Activated CD4-positive, alpha-beta T cell treated with anti-CD3 and anti-CD28 coated beads, Interleukin-2, amount 10 ng/mL, durations not matched to agents 24 days and 14 days (primary cell): ENCODE measurements at places on chromosomes 16 and 17.

- H3K27ac ChIP-seq, result no peak overlapping the region
- peaks cover 19% of the 10 kb centered on the region for H3K27me3 ChIP-seq
- DNase-seq, result no peak
- H3K4me1 ChIP-seq, result no peaks in the 10 kb centered on the region
- no peak overlapping the region for H3K4me3 ChIP-seq
These were observed 110.5 kb downstream of the PMP22 start for GRCh38 chr17:15154618-15155017.

GRCh38 chr17:79046916-79047280 is 22.9 kb downstream of the C1QTNF1 start:
- no peak overlapping the region for H3K4me3 ChIP-seq
- no peaks in the 10 kb centered on the region for H3K4me1 ChIP-seq
- no peak overlapping the region for H3K27ac ChIP-seq
- H3K27me3 ChIP-seq, result peaks cover 2% of the 10 kb centered on the region

GRCh38 chr16:85873153-85873552 is 25.8 kb upstream of the IRF8 start:
- H3K27ac ChIP-seq, result no peak overlapping the region
- no peak for DNase-seq
- peaks cover 28% of the 10 kb centered on the region for H3K27me3 ChIP-seq
- H3K4me3 ChIP-seq, result no peak overlapping the region

GRCh38 chr16:4612474-4612931 is 2.2 kb downstream of the UBALD1 start:
- DNase-seq, result no peak
- peaks cover 3% of the 10 kb centered on the region for H3K36me3 ChIP-seq
- H3K4me3 ChIP-seq, result no peak overlapping the region

- H3K4me1 ChIP-seq, result peaks cover 29% of the 10 kb centered on the region
- H3K36me3 ChIP-seq, result peaks cover 17% of the 10 kb centered on the region
- peak overlapping the region; percentile 98 for H3K4me3 ChIP-seq
- peak overlapping the region; percentile 86 for H3K27ac ChIP-seq
- DNase-seq, result peak; percentile 79
These were observed 523 bp downstream of the KCTD2 start for GRCh38 chr17:75047398-75048098.

DNA sequence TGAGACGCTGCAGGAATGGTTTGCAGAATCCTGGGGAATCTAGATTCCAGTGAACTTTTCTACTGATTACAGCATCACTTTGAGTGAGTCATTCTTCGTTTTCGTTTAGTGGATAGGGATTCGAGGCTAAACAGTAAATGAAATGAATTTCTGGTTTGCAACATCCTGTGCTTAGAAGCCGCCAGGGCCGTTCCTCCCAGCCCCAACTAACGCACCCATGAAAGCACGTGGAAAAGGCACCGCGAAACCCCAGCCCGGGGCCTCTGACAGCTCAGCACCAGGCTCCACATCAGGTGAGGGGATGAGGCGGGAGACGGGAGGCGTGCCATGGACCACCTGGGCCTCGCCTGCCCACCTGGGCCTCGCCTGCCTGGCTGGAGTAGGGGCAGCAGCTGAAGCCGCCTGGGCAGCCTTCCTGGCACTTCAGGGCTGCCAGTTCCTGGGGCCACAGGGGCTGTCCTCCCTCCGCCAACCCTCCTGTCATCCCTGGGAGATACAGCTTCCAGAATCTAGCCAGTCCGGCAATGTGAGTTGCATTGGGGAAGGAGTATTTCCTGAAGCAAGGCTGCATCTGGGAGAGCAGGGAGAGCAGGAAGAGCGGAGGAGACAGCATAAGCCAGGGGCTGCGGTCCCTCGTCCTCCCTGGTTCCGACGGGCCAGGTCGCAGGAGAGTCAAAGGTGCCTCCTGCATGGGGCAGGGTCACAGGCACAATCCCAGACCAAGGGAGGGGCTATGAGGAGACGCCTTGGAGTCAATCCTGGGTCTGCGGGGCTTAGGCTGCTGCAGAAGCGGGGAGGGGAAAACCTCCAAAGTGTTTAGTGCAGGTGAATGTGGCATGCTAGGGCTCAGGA is 78.4 kb downstream of the RPH3AL start:
- no peak for DNase-seq
- H3K36me3 ChIP-seq, result no peaks in the 10 kb centered on the region
- no peaks in the 10 kb centered on the region for H3K27me3 ChIP-seq
- no peak overlapping the region for H3K4me3 ChIP-seq

GRCh38 chr16:57355898-57356414 is 2.6 kb upstream of the CCL22 start:
- H3K4me1 ChIP-seq, result peaks cover 7% of the 10 kb centered on the region
- H3K27ac ChIP-seq, result no peak overlapping the region
- no peak overlapping the region for H3K4me3 ChIP-seq
- no peaks in the 10 kb centered on the region for H3K36me3 ChIP-seq
- DNase-seq, result no peak
- H3K27me3 ChIP-seq, result peaks cover 15% of the 10 kb centered on the region

DNA sequence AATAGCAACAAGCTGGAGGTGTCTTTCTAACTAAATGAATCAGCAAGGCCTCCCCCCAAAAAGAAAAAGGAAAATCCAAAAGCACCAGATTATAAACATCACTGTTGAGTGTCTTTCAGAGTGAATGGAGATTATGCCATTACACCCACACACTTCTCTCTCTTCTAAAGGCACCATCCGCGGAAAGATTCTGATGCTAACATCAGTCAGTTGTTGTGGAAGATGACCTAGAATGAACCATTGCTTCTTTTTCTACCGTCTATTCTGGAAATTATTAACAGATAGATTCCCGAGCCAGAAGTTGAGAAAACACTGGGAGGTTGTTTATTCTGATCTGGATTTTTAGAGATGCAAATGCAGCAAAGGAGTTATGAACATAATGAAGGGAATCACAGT is 60.9 kb upstream of the FAM20A start:
- H3K4me1 ChIP-seq, result no peaks in the 10 kb centered on the region
- no peak for DNase-seq
- no peaks in the 10 kb centered on the region for H3K36me3 ChIP-seq
- H3K27ac ChIP-seq, result no peak overlapping the region
- peaks cover 11% of the 10 kb centered on the region for H3K27me3 ChIP-seq
- H3K4me3 ChIP-seq, result no peak overlapping the region

DNA sequence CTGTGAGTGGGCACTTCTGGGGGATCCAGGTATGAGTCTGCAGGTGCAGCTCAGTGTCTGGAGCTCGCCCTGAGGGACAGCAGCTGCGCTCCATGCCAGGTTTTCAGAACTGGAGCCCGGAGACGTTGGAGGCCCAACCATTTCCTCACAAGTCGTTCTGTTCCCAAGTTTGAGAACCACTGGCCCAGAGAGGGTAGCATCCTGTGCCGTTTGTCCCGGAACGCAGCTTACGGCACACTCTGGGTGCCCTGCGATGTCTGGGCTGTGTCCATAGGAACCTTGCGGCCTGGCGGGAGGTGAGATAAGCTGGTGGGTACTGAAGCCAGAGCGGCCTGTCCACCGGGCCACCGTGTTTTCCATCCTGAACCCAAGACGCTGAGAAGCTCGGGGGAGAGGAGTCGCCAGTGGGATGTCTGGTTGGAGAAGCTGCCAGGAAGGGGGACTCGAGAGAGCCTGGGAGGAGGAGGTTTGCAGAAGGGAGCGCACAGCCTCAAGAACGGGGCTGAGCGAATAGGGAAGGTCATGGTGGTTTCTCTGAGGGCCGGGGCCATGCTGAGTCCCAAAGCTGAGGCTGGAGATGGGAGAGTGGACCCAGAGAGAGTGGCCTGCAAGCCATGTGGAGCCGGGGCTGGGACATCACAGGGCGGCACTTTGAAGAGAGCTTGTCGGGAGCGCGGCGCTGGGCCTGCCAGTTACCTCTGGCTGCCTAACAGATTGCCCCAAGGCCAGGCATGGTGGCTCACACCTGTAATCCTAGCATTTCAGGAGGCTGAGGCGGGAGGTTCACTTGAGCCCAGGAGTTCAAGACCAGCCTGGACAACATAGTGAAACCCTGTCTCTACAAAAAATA is 211.0 kb upstream of the GSE1 start:
- no peaks in the 10 kb centered on the region for H3K4me1 ChIP-seq
- no peak overlapping the region for H3K27ac ChIP-seq
- no peaks in the 10 kb centered on the region for H3K36me3 ChIP-seq

DNA sequence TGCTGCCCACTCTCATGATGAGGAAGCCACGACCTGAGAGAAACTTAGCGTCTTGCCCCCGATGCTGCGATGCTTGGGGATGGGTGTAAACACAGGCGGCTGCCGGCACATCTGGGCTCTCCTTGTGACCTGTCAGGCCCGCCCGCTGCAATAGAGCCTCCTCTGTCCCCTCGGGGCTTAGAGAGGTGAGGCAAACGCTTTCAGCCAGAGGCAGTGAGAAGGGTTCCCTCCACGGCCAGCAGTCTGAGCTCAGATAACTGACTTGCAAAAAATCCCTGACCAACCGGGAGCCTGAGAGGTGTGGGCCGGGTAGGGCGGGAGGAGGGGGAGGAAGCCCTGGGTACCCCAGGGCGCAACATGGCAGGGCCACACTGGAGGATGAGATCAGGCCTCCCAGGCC is 260.6 kb downstream of the C16orf95 start:
- H3K27me3 ChIP-seq, result peaks cover 17% of the 10 kb centered on the region
- no peak for DNase-seq
- no peaks in the 10 kb centered on the region for H3K4me1 ChIP-seq
- no peaks in the 10 kb centered on the region for H3K36me3 ChIP-seq

DNA sequence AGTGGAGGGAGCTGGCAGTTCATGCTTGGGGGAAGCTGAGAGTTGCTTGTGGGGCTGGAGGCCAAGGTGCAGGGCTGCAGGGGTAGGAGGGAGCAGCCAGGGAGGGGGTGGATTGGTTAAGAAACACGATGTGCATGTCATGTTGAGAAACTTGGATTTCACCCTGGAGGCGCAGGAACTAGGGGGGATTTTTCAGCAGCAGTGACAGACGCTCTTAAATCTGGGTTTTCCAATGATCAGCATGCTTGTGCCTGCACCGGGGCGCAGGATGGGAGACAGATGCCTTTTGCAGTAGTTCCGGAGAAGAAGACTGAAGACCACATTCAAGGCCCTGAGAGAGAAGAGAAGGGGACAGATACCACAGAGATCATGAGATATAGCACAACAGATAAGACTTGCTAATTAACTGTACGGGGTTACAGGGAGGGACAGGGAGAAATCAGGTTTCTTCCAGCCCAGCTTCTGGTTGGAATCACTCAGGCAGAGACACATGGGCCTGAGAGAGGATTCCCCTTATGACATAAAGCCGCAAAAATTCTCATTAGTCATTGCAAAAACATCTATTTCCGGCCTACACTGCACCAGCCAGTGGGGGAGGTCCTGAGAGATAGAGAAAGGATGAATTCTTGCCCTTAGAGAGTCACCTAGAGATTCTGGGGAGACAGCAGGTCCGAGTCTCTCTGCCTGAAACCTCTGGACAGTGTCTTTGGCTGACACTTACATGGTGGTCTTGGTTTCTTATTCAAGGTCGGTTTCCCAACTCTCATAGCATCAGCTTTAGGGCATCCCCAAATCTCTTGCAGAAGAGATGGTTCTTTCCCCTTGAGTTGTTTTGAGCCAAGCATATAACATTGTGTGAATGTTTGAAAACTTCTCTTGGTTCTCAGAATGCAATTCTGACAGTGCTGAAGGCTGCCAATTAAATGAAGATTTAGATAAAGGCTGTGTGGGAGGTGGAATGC is 27.1 kb downstream of the CDH13 start:
- H3K4me1 ChIP-seq, result peaks cover 74% of the 10 kb centered on the region
- peak overlapping the region; percentile 96 for H3K27ac ChIP-seq
- no peaks in the 10 kb centered on the region for H3K36me3 ChIP-seq

- H3K4me1 ChIP-seq, result peaks cover 3% of the 10 kb centered on the region
- H3K27me3 ChIP-seq, result peaks cover 13% of the 10 kb centered on the region
- H3K36me3 ChIP-seq, result no peaks in the 10 kb centered on the region
- no peak overlapping the region for H3K4me3 ChIP-seq
- no peak overlapping the region for H3K27ac ChIP-seq
These were observed 36.6 kb upstream of the EMP2 start for GRCh38 chr16:10616756-10617640.

GRCh38 chr16:68276223-68276622 is 11.9 kb downstream of the SLC7A6 start:
- H3K27me3 ChIP-seq, result no peaks in the 10 kb centered on the region
- peak overlapping the region; percentile 83 for H3K27ac ChIP-seq
- H3K36me3 ChIP-seq, result peaks cover 60% of the 10 kb centered on the region
- DNase-seq, result no peak

GRCh38 chr17:61862105-61862574 is 1.2 kb downstream of the BRIP1 start:
- H3K27ac ChIP-seq, result peak overlapping the region; percentile 98
- H3K4me3 ChIP-seq, result peak overlapping the region; percentile 98
- H3K27me3 ChIP-seq, result no peaks in the 10 kb centered on the region

GRCh38 chr17:41505809-41506767 is 676 bp upstream of the KRT13 start:
- H3K27me3 ChIP-seq, result no peaks in the 10 kb centered on the region
- H3K27ac ChIP-seq, result no peak overlapping the region
- H3K36me3 ChIP-seq, result no peaks in the 10 kb centered on the region
- DNase-seq, result no peak

- no peak for DNase-seq
- no peak overlapping the region for H3K27ac ChIP-seq
- H3K4me1 ChIP-seq, result peaks cover 15% of the 10 kb centered on the region
- H3K36me3 ChIP-seq, result no peaks in the 10 kb centered on the region
- H3K27me3 ChIP-seq, result no peaks in the 10 kb centered on the region
- H3K4me3 ChIP-seq, result no peak overlapping the region
These were observed 203.4 kb downstream of the CCDC182 start for GRCh38 chr17:57541472-57542394.

GRCh38 chr16:13390093-13390985 is 488.9 kb downstream of the SHISA9 start:
- no peaks in the 10 kb centered on the region for H3K36me3 ChIP-seq
- no peak overlapping the region for H3K27ac ChIP-seq
- no peak overlapping the region for H3K4me3 ChIP-seq
- H3K27me3 ChIP-seq, result no peaks in the 10 kb centered on the region

DNA sequence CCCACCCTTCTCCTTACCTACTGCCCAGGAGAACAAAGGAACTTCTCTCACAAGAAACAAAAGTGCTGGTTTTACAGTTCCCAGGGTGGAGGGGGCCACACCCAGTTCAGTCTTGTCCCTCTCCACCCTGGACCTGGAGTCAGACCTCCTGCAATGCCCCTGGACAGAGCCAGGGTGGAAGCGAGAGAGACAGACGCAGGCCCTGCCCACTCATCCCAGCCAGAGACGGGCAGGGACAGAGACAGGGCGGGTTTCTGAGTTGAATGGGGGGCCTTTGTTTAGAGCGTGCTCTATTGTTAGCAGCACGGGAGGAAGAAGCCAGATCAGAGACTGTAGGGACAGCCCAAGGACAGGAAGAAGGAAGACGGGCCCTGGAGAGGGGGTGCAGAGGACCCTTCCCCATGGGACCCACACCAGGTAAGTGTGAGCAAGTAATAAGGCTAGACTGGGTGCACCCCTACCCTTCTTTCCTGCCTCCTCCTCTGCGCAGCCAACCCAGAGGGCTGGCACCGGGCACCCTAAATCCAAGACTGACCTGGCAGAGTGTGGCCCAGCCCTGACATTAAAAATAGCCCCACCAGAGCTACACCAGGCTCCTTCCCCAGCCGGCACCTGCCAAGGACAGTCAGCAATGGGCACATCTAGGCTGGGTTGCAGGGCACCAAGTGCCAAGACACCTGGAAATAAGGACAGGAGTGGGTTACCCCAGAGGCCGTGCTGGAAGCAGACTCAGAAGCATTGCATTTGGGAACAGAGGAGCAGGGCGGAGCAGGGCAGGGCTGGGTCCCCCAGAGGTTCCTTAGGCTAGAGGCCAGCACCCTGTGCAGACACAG is 10.9 kb downstream of the JUP start:
- no peaks in the 10 kb centered on the region for H3K27me3 ChIP-seq
- no peaks in the 10 kb centered on the region for H3K4me1 ChIP-seq
- H3K36me3 ChIP-seq, result no peaks in the 10 kb centered on the region
- H3K27ac ChIP-seq, result no peak overlapping the region
- DNase-seq, result no peak
